ENCODE measurements at places on chromosomes 12 and 14. TPM values are rescaled to one million over a fixed set of nuclear protein-coding genes. Genes with fewer than 3 reads are reported as not detected.

GRCh38 chr14:76918256-76918781 lies 92.1 kb downstream of the LRRC74A start:
- DNase-seq = peak; percentile 46

The PEBP1 gene
- 212 TPM for total RNA-seq

The SELPLG gene
- total RNA-seq = 6.5 TPM

The CCDC198 gene
- total RNA-seq = not detected

- DNase-seq = no peak
Observed at GRCh38 chr14:65168840-65169239, 66.5 kb upstream of the MAX start.

DNA sequence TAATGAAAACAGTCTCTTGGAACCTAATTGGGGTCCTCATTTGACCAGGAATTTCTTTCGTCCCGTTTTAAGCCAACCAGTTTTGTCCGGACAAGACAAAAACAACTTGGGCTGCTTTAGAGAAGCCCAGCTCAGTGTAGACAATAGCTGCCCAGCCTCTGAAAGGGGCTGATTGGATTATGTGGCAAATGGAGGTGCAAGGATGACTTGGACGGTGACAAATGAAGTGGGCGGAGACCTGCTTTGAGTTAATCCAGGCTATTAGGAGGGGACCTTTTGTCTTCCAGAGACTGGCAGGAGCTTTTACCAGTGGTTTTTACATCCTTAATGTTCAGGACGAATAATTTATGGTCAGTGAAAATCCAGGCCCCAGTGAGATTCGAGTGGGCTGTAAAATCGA lies 4.8 kb downstream of the MEG3 start:
- DNase-seq = no peak

The SLC5A8 gene
- not detected for total RNA-seq

DNA sequence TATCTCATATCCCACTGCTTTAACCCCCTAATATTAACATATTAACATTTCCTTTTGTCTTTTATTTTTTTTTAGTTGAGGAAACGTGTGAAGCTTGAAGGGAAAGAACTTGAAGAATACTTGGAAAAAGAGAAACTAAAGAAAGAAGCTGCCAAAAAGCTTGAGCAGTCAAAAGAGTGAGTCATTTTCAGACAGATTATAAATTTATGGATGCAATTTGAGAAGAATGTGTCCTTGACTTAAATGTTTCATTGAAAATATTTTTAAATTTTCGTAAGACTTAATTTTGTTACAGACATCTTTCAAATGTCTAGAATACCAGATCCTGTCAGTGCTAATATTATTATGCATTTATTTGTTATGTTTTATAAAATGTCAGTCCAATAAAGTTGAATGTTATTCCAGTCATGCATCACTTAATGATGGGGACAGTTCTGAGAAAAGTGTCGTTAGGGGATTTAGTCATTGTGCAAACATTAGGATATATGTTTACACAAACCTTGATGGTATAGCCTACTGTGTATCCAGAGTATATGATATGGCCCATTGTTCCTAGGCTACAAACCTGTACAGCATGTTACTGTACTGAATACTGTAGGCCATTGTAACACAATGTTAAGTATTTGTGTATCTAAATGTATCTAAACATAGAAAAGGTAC lies 32.6 kb downstream of the CPSF2 start:
- DNase-seq = no peak

The FOXG1 gene
- total RNA-seq = not detected
